ENCODE measurements at places on chromosomes 6 and 20.
A peak's percentile ranks its signal among the peaks of the same experiment; 100 is the strongest.

- DNase-seq: no peak
Observed at GRCh38 chr20:48065833-48066232, 280.6 kb upstream of the SULF2 start.

DNA sequence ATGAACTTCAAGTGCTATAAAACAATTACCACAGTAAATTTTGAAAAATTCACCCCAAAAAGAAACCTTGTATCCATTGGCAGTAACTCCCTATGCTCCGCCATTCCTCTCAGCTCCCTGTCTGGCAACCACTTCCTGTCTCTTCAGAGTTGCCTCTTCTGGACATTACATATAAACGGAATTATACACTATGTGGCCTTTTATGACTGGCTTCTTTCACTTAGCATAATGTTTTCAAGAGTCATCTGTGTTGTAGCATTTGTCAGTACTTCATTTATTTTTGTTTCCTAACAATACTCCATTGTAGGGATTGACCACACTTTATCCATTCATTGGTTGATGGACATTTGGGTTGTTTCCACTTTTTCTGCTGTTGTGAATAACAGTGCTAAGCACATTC is 50.1 kb downstream of the CEP43 start:
- no peak for DNase-seq

- DNase-seq: peak; percentile 93
Observed at GRCh38 chr6:112223070-112223861, 31.1 kb downstream of the LAMA4 start.

DNA sequence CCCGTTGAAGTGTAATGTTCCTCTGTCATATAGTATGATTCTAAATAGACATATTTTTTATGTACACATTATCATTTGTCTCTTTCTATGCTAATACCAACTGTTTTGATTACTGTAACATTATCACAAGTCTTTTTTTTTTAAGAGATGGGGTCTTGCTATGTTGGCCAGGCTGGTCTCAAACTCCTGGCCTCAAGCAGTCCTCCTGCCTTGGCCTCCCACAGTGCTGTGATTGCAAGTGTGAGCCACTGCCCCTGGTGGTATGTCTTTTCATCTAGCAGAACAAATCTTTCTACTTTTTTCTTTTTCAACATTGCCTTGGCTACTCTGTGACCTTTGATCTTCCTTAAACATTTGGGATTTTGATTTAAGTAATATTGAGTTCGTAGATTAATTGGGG is 57.7 kb downstream of the SLX4IP start:
- DNase-seq: no peak

DNA sequence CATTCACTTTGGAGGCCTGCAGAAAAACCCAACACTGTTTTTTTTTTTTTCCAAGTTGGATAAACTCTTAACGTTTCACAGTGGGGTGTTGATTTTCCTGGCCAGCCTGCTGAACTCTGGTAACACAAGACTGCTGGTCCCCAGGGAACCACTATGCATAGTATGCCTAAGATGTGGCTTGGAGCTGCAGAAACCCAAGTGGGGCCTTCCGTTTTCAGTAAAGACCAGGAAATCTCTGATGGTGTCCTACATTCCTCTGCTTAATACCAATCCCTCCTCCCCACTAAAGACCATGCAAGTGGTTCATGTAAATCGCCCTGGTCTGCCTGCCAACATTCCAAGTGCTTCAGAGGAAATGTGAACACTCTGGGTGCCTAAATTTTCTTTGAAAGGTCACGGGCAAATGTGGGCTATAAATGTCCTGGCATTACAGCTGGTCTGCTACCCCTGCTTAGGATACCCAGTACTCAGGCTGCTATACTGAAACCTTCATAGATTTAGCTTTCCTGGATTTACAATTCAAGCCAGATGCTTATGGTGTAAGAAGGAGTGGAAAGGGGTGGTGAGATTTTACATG is 615.4 kb downstream of the MAFB start:
- no peak for DNase-seq

- DNase-seq: peak; percentile 18
Observed at GRCh38 chr20:7744411-7744810, 195.8 kb downstream of the HAO1 start.

- no peak for DNase-seq
Observed at GRCh38 chr6:43702171-43702533, 14.6 kb upstream of the MRPS18A start.

DNA sequence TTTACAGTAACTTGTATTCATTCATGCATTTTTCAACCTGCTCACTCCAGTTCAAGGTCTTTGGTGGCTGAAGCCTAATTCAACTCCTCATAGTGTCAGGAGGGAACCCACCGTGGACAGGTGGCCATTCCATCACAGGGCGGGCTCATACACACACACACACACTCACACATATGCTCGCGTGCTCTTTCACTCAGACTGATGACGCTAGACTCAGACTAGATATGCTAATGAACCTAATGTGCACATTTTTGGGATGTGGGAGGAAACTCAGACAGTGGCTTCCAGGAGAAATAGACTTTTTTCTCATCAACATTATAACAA is 56.7 kb downstream of the TRIM27 start:
- peak; percentile 7 for DNase-seq

DNA sequence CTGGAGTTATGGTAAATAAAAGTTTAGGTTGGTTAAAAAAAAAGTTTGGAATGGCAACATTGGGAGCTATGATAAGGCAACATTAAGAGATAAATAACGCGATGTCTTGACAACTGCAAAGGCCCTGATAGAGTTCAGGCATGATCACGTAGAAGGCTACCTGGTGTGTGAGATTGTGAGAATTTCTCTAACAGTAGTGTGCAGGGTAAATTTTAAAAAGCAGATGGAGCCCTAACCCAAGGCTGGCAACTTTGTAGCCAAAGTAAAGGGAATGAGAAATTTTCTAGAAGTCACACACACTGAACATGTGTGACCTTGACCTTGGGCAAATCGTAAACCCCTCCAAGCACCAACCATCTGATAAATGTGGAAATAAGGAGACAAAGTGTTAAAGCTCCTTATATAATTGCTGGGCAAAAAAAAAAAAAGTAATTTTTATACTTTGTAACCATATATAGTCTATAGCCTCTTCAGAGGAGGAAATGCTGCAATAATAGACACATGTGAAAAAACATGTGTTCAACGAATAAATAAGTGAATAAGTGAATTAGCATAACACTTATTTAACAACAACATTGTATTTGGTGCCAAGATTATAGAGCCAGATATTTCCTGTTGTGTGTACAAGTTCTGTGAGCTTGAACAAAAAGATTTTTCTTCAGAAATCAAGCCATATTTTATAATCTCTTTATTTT is 18.2 kb downstream of the KCNQ5 start:
- no peak for DNase-seq

DNA sequence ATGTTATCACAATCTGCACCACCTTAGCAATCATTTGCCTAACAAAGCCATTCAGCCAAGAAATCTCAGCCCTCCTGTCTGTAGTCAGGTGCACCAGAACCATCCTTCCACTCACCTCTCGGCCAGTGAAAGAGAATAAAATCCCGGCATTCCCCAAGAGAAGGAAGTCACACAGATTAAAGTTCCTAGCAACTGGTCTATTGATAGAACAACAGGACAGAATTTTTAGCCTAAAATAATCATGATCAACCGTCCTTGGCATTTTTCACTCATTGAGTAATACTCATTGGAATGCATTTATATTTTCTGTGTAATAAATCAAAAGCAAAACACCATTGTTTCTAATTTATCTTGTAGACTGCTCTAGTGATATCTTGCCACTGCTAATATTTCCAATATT is 85.7 kb upstream of the CDH4 start:
- DNase-seq: peak; percentile 13

DNA sequence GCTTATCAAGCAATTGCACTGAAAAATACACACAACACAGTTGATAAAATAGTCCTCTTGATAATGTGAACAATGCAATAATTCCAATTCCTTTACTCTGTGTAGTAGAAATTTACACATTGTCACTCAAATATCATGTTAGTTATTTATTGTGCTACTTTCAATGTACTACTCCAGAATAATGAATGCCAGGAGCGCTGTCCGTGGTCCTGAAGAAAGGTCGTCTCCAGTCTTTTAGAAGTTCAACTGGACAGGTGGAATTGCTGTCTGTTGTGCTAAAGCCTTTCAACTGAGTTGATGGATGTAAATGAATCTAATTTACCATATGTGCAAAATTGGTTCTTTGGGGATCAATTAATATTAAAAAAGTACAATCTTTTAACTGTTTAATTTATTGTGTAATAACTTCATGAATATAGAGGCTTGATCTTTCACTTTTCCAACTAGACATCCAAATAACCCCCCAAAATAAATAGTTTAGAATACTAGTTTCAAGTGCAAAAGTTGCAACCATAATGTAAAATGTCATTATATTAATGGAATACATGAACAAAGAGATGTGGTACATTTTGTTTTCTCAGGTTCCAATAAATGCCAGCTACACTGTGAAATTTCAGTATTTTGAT is 3.2 kb downstream of the GRIK2 start:
- peak; percentile 67 for DNase-seq

GRCh38 chr6:42315991-42316970 is 98.6 kb upstream of the MRPS10 start:
- DNase-seq: peak; percentile 92

- DNase-seq: peak; percentile 53
Observed at GRCh38 chr20:35145141-35145564, 2.0 kb downstream of the EDEM2 start.

- DNase-seq: no peak
Observed at GRCh38 chr20:32580970-32581838, 3.9 kb downstream of the NOL4L start.

DNA sequence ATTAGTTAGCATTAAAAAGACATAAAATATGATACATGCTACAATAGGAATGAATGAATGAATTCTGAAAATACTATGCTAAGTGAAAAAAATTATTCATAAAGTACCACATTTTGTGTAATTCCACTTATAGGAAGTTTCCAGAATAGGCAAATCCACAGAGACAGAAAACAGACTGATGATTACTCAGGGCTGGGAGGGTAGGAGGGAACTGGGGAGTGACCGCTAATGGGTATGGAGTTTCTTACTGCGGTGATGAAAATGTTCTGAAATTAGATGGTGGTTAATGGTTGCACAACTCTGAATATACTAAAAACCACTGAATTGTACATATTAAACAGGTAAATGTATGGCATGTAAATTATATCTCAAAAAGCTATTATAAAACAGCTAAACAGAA is 22.6 kb downstream of the FERMT1 start:
- DNase-seq: peak; percentile 92

Data from amniotic epithelial cell (primary cell).